Fibroblast of skin of right biceps (primary cell): ENCODE measurements at places on chromosomes 4 and X.

DNA sequence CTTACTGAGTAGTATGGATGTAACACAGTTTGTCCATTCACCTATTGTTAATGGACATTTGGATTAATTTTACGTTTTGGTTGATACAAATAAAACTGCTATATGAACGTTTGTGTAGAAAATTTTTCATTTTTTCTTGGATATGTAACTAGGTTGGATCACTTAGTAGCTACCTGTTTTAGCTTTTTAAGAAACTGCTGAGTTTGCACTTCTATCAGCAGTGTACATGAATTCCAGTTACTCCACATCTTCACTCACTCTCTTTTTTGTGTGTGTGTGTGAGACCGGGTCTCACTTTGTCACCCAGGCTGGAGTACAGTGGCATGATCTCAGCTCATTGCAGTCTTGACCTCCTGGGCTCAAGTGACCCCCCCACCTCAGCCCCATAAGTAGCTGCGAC lies 15.4 kb downstream of the LARP1B start:
- DNase-seq: no peak

- DNase-seq: no peak
These were observed 216.9 kb downstream of the PTTG2 start for GRCh38 chr4:38177035-38177546.

DNA sequence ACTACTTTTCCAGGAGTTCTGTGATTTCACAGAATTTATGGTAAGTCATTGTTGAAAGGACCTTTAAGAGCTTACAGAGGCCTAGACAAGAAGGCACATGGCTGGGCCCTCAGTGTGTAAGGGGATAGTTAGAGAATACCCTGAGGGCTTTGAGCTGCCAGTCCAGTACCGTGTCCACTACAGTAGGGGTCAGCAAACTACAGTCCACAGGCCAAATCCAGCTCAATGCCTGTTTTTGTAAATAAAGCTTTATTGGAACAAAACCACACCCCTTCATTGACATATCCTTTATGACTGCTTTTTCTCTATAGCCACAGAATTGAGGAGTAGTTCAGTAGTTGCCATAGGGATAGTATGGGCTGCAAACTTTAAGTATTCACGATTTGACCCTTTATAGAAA lies 176.2 kb downstream of the MID1 start:
- DNase-seq: no peak

- DNase-seq: no peak
These were observed 12.6 kb downstream of the SYN1 start for GRCh38 chrX:47607091-47607490.
